Cerebellum (tissue), 4 donors: ENCODE measurements at places on chromosomes 6 and 20.

DNA sequence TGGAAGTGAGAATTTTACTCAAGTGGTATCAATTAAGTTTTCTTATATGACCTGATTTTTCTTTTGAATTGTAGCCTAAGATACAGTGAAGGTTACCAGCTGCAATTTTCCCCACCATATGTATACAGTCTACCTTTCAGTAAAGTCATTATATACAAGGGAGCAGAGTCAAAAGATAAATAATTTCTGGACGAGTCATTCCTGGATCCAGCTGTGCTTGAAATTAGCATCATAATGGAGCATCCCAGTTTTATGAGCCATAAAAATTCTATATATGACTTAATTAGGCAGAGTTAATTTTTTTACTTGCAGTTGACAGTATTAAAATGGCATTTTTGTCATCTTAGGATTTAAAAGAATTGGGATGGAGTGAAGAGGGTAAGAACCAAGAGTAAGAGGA is 1008.4 kb downstream of the PHF3 start:
- DNase-seq = no peak

DNA sequence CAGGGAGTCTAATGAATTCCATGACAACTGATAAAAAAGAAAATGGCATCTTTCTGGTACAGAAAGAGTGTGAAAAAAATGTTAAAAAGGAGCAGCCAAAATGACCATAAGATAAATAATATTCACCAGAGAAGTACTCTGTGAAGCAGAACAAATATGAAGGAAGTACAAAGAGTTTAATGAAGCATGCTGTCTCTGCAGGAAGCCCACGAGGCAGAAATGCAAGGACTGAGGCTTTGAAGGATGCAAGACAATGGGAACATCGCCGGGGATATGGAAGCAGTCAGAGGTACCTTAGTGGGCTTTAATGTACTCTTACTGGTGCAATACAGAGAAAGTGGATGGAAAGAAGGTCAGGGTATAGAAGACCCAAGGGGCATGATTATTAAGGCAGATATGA is 50.7 kb downstream of the NOX3 start:
- no peak for DNase-seq

- DNase-seq = no peak
These were observed 23.5 kb upstream of the NPBWR2 start for GRCh38 chr20:64130876-64131275.

- no peak for DNase-seq
These were observed 65.8 kb upstream of the CCDC167 start for GRCh38 chr6:37565267-37566110.

- DNase-seq = no peak
These were observed 10.1 kb upstream of the TMEM244 start for GRCh38 chr6:129871221-129871620.

DNA sequence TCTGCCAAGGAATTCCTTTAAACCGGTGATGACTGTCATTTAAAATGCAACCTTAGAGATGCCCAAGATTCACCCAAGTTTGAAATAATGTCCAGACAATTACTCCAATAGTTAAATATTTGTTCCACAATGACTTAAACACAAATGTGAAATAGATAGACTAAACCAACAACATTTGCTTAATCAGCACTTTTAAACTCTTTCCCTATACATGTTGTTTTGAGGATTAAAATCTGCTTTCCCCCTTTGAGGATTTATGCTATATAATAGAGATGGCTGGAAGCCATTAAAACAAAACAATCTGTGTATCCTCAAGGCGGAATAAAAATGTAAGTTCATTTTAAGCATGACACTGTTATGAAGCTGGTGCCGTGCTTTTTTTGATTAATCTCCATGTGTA is 297.8 kb upstream of the RSPO3 start:
- no peak for DNase-seq

- no peak for DNase-seq
These were observed 109.7 kb downstream of the DST start for GRCh38 chr6:56532766-56533551.

DNA sequence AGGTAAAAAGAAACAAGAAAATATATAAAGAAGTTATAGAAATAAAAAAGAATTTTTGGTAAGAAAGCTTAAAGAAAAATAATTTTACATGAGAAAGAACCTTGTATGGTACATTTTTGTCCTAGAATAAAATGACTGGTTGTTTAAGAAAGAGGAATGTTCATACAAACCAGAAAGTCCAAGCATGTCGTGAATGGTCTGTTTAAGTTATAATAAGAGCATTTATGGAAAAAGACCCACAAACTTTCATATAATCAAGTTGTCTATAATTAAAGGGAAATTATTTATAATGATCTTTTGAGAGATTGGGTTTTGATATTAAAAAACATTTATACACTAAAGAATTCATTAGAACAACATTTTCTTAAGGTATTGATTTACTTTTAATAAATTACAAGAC is 27.8 kb upstream of the FAM110A start:
- no peak for DNase-seq

- DNase-seq = no peak
These were observed 138.1 kb upstream of the PTPN1 start for GRCh38 chr20:50371878-50372769.

GRCh38 chr20:51376111-51376510 is 166.4 kb downstream of the NFATC2 start:
- no peak for DNase-seq

DNA sequence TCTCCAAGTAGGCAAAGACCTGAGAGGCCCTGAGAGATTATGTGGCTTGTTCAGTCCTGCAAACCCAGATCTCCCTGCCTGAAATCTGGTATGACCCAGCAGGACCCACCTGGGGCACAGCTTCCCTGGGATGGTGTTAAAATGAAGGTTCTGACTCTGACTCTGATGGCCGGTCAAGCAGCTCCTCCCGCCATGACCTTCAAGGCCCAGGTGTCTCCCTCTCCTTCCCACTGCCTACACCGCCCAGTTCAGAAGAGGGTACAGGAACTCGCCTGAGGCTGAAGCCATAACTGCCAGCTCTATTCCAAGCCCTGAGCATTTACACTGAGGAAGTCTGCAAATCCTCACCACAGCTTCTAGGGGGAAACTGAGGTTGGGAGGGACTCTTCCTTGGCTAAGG is 5.9 kb upstream of the CST7 start:
- DNase-seq = no peak

DNA sequence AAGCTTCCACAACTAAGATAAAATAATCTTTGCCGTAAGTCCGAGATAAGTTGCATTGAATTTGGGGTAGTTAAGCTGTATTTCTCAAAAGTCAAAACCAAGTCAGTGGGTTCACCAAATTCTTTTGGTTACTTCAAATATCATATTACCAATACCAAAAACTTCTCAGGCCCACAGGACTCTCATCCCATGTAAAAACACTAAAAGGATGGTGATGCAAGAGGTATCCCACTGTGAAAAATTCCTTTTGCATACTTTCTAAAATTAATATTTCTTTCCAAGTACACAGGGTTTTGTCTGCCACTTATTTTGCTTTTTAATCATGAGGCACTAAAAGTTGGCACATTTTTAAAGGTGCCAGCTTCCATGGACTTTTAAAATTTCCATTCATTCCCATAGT is 151.3 kb downstream of the GJA10 start:
- no peak for DNase-seq

DNA sequence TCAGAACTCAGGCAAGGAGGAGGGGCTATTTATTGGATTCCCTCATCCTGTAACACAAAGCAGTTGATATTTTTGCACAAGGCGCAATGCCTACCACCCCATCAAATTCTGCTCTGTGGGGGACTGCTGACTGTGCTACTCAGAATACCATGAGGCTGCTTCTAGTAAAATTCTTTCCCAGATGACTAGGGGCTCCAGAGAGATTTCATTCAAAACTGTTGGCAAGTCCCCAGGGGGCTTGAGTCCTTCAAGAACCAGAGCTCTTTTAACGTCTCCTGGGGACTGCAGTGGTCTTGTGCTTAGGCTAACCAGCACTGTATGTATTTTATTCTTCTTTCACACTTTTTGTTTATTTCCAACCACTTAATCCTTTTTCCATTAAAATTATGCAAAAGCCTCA is 365.9 kb upstream of the AGPAT4 start:
- DNase-seq = peak; percentile 6

DNA sequence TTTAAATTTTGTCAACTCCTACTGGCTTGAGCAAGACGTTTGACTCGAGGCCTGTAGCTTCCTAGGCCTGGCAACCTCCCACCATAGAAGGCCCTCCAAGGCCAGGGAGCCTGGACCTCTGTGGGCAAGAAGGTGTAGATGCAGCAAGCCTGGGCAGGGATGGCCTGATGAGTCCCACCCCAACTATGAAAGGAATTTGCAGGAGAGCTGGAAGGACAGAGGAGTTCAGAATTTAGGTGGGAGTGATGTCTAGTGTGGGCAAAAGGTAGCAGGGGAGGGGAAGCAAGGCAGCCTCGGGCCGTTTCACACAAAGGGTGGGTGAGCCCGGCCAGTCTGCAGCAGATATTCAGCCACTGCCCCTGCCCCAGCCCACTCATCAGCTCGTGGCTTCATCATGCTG is 245.2 kb downstream of the CDH26 start:
- DNase-seq = no peak

DNA sequence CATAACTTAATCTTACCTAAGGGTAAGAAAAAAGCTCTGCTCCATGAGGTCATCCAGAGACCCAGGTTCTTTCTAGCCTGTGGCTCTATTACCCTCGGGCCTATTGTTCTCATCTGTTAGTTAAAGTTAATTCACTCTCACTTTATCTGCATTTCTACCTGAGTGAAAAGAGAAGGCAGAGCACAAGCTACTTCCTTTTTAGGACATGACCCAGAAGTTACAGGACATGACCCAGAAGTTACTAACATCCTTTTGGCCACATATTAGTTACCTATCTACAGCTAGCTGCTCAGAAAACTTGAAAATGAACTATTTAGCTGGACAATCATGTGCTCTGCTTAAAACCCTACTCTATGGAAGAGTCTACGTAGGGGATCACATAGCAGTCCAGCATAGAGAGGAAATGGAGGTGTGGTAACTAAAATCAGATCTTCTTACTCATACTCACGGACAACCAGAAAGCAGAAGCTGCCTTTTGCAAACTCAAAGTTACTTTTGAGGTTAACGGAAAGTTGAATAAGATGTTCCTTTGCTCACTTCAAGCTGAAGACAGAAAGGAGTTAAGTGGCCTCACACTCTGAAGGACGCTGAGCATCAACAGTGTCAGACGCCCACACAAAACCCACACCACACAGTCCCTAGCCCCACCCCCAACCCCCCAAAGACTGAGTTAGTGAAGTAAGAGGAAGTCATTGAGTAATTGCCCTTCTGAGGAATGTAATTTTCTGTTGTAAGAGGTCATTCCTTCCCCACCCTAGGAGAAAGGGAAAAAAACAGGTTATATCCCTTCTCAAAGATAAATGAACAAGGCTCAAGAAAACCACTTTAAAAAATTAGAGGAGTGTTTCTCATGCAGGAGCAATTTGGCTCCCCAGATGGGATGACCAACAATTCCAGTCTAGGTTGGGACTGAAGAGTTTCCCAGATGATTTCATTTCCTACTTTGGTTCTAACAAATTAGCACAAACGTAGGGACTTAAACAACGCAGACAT is 45.9 kb upstream of the TAB2 start:
- no peak for DNase-seq

GRCh38 chr6:79064635-79065034 is 13.4 kb downstream of the PHIP start:
- DNase-seq = no peak

GRCh38 chr6:83183082-83183828 is 9.8 kb downstream of the PGM3 start:
- DNase-seq = no peak

DNA sequence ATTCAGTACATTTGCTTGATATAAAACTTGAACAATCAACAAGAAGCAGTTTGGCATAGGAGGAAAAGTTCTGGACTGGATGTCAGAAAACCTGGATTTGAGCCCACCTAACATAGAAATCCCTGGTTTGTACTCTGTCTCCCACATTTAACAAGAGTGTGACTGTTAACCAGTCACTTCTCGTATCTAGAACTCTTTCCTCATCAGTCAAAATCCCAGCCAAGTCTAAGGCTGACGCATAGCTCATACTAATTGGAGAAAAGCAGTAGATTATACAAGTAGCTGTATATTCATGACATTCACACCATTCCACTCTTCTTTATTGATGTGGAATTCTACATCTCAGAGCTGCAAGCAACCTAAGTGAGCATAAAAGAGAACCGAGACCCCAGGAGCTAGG is 222.7 kb downstream of the PHACTR1 start:
- no peak for DNase-seq

DNA sequence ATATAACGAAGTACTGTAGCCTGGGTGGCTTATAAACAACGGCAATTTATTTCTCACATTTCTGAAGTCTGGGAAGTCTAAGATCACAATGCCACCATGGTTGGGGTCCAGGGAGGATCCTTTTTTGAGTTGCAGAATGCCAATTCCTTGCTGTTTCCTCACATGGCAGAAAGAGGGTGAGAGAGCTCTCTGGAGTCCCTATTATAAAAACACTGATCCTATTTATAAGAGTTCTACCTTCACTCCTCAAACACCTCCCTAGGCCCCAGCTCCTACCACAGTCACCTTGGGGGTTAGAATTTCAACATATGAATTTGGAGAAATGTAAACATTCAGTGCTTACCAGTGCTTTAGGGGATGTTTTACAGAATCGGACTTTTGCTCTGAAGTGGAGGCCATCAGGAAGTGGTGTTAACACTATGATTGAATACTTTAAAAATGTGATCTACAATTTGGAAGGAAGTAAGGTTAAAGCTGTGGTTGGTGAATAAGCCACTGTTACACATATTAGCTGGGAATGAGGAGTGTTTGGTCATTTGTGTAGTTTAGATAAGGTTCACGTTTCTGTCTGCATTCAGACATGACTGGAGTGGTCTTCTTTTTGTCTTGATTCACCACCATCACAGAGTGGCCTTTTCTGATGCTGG is 79.9 kb upstream of the SPTLC3 start:
- no peak for DNase-seq

- peak; percentile 85 for DNase-seq
These were observed 9.3 kb upstream of the RBM38 start for GRCh38 chr20:57381596-57382503.

DNA sequence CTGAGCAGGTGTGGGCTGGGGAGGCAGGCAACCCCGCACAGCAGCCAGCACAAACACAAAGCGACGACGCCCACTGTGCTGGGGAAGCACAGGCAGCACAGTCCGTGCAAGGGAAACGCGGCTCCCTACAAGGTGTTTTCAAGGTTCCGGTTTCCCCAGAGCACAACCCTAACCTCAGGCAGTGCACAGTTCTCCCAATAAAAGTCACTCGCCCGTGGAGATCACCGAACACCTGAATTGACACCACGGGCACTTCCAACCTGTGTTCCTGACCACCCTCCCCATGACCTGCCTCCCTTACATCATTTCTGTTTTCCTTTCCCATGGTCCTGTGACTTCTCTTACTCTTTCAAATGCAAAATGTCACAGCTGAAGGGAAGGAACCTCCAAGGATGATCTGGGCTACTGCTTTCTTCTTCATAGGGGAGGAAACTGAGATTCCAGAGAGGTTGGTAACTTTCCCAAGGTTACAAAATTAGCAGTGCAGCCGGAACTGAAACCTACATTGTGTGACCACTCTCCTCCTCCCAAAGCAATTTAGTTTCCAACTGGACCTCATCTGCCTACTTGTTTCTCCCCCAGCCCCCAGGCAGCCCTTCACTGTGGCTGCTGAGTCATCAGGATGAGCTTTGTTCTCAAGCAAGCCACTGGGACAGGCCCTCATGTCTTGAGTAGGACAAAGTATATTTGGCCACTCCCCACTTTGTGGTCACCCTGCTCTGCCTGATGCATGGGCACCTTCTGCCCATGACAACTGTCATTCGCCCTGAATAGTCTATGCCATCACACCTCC is 125.3 kb downstream of the ATXN1 start:
- no peak for DNase-seq
